ENCODE measurements at places on chromosomes 1 and 21.

DNA sequence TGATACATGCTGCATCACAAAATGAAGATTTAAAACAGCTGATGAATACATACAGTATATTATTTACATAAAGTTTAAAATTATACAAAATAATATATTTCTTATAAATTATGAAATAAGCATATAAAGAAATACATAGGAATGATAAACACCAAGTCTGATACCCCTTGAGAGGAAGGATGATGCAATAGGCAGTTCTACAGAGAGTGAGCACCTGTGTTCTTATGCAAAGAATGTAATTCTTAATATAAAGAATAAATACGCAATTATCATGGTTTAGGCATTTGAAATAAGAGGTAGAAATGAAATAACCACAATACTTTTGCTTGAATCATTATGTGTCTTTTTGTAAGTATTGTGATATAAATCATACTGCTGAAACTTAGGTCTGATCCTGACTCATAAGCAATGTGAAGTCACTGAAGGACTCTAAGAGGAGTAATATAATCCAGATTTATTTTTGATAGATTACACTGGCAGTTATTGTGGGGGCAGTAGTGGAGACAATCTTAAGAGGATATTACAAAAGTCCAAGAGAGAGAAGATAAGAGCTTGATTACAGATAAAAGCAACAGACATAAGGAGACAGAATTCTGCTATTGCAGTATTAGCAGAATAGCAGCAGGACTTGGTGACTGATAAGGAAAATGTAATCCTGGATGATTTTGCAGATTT lies 39.0 kb downstream of the TTLL7 start:
- no peak for DNase-seq

DNA sequence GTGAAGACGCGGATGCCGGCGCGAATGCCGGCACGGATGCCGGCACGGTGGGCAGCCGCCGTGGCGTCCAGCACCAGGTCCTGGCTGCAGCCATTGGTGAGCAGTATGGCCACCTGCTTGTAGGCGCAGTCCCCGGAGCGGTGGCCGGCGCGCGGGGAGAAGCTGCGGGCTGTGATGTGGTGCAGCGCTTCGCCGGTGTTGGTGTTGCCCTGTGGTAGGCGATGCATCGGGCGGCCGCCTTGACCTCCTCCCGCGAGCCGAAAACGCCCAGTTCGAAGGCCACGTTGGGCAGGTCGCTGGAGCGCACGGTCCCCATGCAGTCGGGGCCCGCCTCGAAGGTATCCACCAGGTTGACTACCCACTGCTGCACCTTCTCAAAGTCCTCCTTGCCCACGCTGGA lies 120.2 kb downstream of the NR5A2 start:
- DNase-seq, result no peak

DNA sequence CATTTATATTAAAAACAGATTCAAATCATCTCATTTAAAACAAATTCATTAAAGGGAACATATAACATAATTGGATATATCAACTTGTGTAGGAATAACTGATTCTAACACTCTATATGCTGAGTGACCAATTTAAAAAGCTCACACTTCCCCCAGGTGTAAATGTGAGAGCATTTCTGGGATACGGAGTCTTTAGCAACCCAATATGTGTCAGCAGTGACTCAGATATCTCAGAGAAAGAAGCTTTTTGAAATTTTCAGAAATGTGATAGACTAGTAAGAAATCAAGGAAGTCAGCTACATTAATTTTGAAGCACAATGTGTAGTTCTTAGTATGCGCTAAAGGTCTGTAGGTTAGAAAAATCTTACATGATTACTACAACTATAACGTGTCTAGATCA lies 87.9 kb upstream of the SERTAD4 start:
- DNase-seq, result no peak

DNA sequence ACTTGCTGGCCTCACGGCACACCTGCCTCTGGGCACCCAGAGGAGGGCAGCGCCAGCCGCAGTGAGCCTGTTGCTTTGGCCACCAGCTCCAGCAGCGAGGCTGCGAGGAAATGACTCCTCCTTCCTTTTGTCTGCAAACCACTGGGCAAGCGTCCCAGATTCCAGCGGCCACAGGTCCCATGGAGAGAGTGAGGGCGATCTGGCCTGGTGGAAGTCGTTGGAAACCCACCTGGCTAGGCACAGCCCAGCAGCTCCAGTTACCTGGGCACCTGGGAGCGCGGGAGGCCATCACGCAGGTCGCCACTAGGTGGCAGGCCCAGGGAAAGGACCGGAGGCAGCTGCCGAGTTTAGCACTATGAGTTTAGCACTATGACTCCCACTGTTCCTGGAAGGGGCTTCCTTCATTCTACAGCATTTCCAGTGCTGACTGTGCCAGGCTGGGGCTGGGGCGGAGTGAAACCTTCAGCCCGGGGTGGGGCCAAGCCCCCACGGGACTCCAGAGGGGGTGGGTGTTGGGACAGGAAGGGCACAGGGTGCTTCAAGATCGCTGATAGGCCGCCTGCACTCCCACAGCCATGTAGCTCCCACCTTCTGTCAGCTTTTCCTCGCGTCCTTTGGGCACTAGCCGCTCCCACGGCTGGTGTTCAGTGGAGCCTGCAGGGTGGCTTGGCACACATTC lies 1.1 kb upstream of the ESPN start:
- DNase-seq, result no peak

DNA sequence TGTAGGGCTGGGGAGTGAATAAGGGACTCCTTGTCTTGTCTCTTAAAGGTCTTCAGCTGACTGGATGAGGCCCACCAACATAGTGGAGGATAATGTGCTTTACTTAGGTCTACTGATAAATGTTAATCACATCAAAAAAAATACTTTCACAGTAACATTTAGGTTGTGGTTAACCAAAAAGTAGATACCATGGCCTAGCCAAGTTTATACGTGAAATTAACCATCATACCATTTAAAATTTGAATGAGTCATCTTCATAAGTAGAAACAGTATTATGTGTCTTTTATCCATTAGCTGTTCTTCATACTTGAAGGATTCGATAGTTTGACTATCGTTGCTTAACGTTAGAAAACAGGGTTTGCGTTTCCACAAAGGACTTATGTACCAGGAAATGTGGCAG lies 80.9 kb downstream of the MTR start:
- no peak for DNase-seq

Data from ureter (tissue), 1 donor.